CD4-positive, alpha-beta T cell treated with Interferon gamma for 1 hour (primary cell): ENCODE measurements at places on chromosomes 1 and 21.

DNA sequence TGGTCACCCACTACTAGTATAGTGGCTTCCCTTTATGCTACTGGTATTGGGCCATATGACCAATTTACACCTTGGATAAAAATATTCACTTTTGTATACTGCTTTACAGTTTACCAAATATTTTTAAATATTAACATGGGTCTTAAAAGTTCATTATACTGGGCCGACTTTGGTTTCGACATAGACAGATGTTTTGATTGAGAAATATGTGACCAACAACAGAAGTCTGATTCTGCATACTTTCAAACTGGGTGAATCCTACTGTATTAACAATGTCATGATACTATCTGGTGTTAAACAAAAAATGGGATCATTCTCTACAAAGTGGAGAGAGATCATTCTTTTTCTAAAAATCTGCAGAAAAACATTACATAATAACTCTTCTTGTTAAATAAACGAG lies 134.8 kb downstream of the AKT3 start:
- DNase-seq, result no peak

GRCh38 chr1:29052100-29052499 lies 71.6 kb downstream of the TMEM200B start:
- no peak for DNase-seq

DNA sequence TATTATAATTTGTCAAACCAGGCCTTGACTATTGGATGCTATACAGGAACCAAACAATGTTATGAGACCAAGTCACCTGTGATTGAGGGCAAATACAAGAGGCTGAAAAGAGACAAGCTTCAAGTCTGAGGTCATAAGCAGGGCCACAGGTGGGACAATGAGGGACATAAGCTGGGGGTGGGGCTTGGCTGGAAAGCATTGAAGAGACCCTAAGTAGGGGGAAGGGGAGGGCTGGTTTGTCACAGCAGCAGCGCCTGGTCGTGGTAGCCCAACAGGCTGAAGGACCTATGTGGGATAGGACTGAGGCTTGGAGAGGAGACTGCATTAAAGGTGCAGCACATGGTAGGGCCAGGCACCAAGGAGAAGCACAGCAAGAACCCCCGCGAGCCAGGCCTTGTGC lies 17.9 kb downstream of the HMGN2 start:
- no peak for DNase-seq

DNA sequence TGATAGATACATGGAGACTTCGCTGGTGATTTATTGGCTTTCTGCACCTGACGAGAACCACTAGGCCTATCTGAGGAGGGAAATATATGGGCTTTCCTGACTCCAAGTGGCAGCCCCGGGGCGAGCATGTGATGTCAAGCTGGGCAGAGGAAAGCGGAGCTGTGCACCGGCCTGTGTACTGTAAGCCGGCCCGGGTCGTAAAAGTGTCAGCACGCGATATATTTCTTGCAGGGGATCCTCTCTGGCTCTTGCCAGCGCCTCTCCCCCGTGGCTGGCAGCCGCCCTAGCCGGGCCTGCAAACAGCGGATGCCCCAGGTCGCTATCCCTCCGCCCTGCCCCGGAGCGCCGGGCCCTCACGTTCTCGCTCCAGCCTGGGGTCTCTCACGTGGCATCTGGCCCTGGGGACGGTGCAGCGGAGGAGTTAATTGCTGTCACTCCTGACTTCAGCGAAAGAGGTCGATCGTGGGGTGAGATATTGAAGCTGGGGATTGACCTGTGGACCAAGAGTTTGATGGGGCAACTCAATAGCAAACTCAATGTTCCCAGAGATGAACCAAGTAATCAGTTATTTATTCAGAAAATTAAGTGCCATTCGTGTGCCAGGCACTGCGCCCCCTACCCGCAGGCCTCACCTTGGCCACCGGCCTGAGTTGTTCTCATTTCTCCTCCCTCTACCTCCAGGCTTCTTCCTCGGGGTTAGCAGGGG lies 41.0 kb upstream of the HAO2 start:
- DNase-seq, result no peak

- no peak for DNase-seq
These were observed 26.5 kb upstream of the PIGV start for GRCh38 chr1:26761217-26761616.

DNA sequence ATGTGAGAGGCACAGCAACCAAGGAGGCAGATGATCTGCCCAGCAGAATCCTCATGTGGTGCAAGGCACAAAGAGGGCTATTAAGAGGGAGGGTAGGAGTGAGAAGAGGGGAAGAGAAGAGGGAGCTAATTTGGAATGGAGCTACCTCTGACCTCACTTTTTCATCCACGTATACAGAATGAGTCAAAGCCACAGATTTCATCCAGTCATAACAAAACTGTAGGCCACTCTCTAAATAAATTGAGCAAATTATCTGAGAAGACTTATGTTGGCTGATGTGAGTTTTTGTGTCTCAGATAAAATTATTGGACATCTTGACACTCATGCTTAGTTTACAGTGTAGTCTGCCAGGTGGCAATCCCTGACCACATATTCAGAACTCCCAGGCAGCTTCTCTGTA lies 325.6 kb downstream of the TTLL7 start:
- no peak for DNase-seq

DNA sequence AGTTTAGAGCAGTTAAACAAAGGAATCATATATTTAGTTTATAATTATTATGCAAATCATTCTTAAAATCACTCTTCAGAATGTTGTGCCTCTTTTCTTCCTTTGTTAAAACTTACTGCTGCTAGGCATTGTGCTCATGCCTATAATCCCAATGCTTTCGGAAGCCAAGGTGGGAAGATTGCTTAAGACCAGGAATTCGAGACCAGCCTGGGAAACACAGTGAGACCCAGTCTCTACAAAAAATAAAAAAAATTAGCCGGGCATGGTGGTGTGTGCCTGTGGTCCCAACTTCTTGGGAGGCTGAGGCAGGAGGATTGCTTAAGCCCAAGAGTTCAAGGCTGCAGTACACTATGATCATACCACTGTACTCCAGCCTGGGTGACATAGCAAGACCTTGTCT lies 33.6 kb downstream of the ZSWIM5 start:
- no peak for DNase-seq

- no peak for DNase-seq
These were observed 1.2 kb upstream of the RYR2 start for GRCh38 chr1:237040823-237041222.

GRCh38 chr21:16563795-16564194 lies 834.0 kb downstream of the USP25 start:
- no peak for DNase-seq

DNA sequence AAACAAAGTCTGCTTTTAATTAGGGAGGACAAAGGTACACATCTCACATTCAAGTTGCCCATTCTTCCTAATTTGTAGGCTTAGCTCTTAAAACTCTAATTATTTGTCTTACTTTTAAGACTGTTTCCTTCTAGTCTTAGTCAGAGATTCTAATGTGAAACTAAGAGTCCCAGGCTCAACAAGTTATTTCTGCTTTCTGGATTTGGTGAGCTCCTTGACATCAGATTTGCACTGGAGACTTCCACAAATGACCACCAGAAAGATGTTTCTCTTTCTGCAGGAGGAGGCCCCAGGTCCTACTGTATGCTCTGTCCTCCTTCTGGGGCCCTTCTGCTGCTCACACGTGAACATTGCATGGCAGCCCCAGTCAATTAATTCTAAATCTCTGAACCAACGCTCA lies 194.2 kb upstream of the JUN start:
- no peak for DNase-seq

GRCh38 chr1:216190438-216190837 lies 232.8 kb downstream of the USH2A start:
- DNase-seq, result no peak

DNA sequence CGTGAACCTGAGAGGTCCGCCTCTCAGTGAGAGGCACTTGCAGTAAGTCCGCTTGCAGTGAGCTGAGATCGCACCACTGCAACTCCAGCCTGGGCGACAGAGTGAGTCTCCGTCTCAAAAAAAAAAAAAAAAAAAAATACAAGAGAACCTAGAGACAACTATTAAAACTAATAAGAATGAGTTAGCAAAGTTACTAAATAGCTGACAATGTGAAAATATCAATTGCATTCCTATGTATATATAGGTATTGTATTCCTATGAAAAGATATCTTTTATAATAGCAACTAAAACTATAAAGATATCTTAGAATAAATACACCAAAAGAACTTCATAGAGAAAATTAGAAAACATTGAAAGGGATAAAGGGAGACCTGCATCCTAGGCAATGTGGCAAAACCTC lies 20.3 kb downstream of the FLVCR1 start:
- DNase-seq, result no peak

DNA sequence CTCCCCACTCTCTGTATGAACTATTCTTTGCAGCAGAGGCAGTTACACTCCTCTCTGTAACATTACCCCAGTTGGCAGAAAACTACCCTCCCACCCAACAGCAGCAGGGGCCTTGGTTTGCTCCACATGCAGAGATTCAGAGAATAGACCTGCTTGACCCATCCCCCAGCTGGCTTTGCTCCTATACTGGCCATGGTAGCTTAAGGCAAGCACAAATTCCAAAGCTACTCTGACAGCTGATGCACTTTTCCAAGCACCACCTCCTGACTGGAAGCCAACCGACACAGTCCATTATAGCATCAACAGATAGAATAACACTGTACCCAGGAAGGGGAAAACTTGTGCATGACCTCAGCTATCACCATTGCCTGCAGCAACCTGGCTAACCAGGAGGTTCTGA lies 846.5 kb upstream of the NCAM2 start:
- DNase-seq, result no peak

- DNase-seq, result no peak
These were observed 575.7 kb upstream of the ZP4 start for GRCh38 chr1:238466459-238466858.

- DNase-seq, result no peak
These were observed 99.2 kb downstream of the TPR start for GRCh38 chr1:186275822-186276221.

GRCh38 chr1:64966158-64966971 lies at the start of gene JAK1:
JAK1 (minus strand) TSS chr1:64966549; CDS start chr1:64886264, 80,285 bp downstream.
- DNase-seq, result peak; percentile 88

- peak; percentile 24 for DNase-seq
These were observed 8.3 kb upstream of the AIM2 start for GRCh38 chr1:159084867-159085266.

- no peak for DNase-seq
These were observed 1.5 kb downstream of the MXRA8 start for GRCh38 chr1:1356796-1357401.

DNA sequence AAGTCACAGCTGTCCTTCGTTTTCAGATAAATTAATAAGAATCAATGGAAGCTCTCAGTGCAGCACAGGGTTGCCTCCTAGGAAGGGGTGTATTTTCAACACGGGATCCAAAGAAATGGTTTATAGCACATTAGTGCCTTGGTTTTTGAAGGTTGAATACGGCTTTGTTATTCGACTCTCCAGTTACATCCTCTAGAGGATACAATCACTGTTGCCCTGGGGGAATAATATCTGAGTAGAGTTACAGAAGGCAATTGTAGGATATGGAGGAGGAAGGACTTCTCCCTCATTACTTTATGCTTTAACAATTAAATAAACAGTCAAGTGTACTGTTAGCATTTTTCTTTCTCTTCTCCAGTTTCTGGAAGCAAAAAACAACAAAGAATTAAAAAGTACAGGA lies 14.3 kb upstream of the ZNF326 start:
- no peak for DNase-seq

- DNase-seq, result no peak
These were observed 112.3 kb upstream of the COL11A1 start for GRCh38 chr1:103220631-103221041.

GRCh38 chr1:212666116-212666775 lies 33.4 kb downstream of the BATF3 start:
- no peak for DNase-seq
